T-helper 9 cell (primary cell): ENCODE measurements at places on chromosomes 13 and 19.

DNA sequence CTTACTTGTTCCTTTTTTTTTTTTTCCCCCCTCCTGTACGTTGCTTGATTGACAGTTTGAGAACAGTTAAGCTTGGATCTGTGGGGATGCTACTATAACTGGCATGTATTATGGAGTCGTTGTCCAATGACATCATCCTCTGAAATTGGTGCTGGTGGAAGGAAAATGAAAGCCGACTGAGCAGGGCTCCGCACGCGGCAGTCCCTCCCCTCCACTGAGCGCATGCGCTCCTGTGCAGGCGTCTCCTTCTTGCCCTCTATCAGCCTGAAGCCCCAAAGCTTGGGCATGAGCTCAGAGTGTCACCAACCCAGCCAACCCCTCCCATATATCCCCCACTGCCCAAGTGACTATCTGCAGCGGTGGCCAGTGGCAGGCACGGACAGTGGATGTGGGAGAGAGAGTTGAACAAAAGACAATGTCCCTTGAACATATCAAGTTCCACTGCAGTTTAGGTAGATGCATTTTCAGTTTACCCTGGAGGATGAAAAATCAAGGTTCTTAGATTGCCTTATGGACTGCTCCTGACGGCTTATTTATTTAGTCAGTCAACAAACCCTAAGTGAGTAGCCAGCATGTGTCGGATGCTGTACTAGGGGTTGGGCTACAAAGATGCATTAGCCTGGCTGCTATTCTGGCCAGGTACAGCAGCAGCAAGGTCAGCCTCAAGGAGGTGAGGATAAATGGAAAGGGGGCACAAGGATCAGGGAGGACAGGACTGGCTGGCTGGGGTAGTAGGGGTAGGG, 20.8 kb downstream of the MBNL2 start:
- no peak for DNase-seq

DNA sequence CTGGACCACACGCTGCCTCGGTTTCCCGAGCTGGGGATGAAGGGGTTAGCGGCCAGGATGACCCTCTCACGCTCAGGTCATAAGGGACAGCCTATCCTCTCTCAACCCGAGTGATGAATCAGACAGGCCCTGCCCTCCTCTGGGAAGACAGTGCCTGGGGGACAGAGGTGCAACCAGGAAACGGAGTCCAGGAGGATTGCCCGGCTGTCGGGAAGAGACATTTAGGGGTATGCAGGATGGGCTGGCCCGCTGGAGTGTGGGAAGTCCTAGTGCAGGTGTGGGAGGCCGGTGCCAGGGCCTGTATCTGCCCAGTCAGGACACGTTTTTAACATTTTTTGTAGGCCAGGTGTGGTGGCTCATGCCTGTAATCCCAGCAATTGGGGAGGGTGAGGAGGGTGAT, 8.3 kb downstream of the LSM7 start:
- DNase-seq = no peak

DNA sequence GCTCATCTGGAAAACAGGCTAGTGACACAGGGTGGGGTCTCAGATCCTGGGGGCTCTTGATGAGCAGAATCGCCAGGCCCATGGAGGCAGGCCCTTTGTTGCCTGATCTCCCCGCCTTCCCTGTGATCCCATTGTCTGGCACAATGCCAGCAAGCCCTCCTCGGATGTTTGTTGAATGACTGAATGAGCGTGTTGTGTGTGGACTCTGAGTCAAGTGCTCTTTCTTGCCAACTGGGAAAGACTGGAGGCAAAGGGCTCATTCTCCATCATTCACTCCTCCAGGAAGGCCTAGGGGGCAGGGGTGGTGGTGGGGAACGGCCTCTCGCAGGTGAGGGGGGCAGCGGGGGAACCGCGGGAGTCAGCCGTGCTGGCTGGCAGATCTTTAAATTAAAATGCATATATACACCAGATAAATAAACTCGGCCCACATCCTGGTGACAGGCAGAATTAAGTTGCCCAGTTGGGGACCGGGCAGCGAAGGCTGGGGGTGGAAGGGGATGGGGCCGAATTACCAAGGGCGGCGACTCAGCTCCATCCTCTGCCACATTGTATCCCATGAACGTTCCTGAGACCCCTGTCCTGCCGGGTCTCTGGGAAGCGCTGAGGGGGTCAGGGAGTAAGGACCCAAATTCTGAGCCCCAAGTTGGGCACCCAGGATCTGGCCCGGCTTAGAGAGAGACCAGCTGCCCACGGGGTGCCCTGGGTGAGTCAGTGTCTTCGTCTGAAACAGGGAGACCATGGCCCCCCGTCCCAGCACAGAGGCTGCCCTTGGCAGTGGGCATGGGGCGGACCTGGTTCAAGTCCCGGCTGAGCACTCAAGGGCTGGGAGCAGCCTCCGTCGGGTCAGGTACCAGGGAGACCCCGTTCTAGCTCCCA, 24.5 kb downstream of the EFNA2 start:
- DNase-seq = no peak

GRCh38 chr19:7983995-7984837, 21.2 kb downstream of the ELAVL1 start:
- DNase-seq = no peak
